ENCODE measurements at places on chromosomes 3 and 15. TPM values are rescaled to one million over a fixed set of nuclear protein-coding genes. Genes with fewer than 3 reads are reported as not detected.

The ERICH6 gene
- total RNA-seq: not detected

DNA sequence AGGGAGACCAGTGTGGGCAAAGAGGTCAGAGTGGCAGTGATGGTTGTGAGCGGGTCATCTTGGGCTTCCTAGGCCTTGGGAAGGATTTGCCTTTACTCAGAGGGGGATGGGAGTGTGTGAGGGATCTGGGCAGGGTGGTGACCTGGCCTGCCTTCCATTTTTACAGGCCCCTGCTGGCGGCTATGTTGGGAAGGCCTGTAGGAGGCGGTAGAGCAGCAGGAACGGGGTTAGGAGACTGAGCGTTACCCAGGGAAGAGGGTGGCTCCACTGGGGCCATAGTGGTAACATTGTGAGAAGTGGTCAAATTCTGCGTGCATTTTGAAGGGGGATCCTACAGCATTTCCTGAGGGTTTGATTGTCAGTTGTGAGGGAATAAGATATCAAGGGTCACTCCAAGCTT is 307.3 kb upstream of the CTDSPL start:
- no peak for DNase-seq

DNA sequence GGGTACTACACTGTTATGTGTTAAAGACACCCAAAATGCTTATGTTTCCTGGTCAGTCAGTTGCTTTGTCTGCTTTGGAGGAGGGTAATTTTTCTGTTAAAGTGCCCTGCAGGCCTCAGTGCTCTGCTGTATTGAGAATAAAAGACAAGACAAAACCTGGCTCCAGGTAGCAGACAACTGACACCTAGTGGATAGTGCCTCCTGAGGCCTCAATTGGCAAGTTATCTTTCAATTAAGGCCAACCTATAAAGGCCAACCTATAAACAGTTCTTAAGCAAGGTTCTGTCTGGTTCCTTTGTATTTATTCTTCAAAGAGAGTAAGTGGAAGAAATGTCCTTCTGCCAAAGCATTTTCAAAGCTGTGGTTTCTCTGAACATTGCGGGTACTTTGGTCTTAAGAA is 773.8 kb downstream of the MECOM start:
- DNase-seq: peak; percentile 19

DNA sequence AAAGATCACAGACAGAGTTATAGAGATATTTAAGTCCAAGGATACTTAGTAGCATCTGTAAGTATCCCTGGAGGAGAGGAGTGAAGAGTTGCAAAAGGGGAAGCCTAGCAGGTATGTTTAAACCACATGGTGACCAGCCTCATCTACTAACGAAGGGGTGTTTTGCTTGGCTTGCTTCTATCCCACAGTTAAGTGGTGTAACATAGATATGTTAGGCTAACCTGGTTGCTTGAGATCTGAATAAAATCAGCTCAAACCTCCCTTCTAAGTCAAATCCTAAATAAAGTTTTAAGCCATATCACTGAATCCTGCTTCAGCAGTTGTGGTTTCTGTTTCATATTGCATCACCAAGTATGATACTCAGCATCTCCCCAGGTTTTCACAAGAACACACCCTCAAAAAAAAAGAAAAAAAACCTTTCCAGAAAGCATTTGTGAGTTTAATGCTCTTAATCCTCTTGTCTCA is 880.2 kb downstream of the ROBO1 start:
- DNase-seq: peak; percentile 38

DNA sequence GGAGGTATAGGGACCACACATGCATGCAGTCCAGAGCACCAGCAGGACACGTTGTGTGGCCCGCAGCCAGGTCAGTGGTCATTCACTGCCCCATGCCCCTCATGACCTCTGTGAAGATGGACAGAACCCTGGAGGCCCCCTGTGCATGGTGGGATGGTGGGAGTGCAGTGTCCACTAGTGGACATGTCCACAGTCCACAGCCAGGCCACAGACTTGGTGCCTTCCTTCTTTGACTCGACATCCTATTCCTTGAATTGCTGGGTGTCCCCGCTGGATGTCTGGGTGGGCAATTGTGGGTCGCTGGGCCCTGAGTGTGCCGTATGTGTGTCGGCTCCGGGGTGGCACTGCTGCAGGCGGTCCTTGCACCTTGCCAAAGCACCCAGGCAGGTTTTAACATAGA is 35.7 kb downstream of the KLF15 start:
- DNase-seq: no peak
